ENCODE measurements at places on chromosomes 1 and 21.

DNA sequence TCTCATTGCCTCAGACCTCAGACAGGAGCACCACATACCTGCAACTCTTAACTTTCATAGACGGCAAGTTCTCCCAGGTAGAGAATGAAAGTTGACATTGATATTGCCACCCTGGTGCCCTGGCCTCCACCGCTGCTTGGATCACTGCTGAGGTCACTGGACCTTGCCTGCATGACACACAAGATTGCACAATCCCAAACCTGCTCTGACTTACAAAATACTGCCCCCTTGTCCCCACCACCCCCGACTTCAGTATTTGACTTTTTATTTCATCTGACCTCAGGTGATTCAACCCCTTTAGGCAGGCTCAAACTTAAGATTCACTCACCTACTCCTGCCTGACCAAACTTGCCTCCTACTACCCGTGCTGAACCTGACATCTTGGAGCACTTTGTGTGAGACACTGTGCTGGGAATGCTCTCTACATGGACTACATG lies 43.1 kb upstream of the S1PR1 start:
- no peak for DNase-seq

DNA sequence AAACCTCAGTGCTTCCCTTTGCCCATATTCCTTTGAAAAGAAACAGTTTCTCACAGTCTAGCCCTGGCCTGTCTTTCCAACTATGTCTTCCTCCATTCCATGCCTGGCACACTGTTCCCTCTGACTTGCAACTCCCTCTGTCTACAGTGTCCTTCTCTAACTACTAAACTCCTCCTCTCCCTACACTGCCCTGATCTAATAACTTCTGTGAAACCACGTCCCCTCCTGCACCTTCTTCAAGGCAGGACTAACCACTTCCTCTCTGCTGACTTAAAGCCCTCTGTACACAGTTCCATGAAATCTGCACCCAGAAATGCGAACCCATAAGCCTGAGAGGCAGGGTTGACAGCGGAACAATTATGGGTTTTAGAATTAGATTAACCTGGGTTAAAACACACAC lies 62.2 kb upstream of the ATP1B1 start:
- DNase-seq: no peak

- DNase-seq: no peak
Observed at GRCh38 chr1:25031966-25032667, 102.0 kb upstream of the RUNX3 start.

DNA sequence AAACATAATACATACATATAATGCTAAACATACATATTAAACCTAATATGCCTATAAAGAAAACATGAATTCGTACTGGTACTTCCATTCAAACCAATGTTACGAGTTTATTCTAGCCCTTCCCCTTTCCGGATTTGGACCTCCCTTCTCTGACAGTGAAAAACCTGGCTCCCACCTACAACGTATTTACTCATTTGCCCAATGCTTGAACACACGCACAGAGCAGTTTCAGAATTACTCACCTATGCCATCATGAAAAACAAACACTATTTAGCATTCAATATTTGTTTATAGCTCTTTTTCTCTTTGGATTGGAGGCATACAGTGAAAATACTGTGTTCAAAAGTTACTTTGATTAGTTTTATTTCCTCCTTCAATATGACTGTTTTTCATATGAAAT lies 204.4 kb downstream of the LMX1A start:
- no peak for DNase-seq

- DNase-seq: no peak
Observed at GRCh38 chr1:150118716-150119115, 31.0 kb upstream of the PLEKHO1 start.

- no peak for DNase-seq
Observed at GRCh38 chr1:151134396-151134795, 12.0 kb downstream of the SEMA6C start.

DNA sequence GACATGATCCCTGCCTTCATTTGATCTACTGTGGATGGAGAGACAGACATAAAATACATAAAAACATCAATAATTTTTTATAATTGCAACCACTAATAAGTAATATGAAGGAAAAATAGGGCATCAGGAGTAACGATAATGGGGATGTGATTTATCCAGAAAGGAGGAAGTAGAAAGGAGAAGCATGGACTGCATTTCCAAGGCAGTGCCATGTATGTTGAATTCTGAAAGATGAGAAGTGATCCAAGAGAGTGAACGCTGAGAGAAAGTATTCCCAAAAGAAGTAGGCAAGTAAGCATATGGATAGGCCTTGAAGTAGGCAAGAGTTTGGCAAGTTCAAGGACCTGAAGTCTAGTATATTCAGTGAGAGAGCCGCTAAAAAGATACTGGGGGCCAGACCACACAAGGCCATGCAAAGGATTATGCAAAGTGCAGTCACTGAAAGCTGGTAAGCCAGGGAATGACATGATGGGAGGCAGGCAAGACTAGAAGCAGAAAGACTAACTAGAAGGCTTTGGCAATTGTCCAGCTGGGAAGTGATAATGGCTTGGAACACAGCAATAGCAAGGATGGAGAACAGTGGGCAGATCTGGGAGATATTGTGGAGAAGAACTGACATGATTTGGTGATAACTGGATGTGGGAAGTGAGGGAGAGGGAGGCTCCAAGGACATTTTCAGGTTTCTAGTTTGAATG lies 85.9 kb downstream of the TM2D1 start:
- no peak for DNase-seq

DNA sequence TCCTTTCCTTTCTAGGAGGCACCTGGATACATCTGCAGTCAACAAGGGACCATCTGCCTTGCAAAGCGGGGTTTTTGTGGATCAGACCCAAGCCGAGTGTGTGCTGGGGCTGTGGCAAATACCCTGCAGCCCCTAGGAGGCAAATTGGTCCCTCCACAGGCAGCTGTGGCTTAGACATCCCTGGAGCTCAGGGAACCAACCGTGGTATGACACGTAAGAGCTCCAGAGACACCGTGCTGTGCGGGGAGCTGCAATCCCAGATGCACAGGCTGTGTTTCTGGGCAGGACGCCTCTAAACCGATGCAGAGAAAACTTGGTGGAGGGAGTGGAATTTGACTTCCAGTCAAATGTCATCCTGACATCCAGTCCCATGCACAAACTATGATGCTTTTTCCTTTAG lies 141.5 kb downstream of the KAZN start:
- DNase-seq: no peak

GRCh38 chr1:116139592-116140134 lies 28.5 kb downstream of the MAB21L3 start:
- DNase-seq: no peak

DNA sequence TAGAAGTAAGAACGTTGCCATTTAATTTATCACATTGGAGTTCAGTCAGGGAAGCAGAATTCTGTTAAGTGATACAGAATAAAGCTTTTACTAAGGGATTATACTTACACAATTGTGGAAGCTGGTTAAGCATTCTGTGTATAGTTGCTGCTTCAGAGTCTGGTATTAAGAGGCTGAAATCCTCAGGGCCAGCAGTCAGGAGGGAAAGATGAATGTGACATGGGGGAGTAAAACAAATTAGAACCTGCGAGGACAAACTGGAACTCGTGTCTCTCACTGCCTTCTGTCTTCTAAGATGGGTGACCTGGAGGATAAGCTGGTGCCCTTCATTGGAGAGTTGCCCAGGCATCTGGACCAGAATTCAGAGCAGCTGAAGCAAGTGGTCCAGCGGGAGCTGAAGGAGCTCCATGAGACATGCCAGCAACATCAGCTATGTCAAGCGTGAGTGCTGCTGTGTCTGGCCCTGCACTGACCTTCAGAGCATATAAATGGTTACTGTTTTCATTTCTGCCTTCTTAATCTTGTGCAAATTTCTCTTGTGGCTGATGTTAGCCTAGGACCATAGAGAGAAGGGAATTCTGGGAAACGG lies 23.0 kb downstream of the MARK1 start:
- DNase-seq: no peak

- no peak for DNase-seq
Observed at GRCh38 chr1:203512517-203512847, 18.5 kb downstream of the OPTC start.

GRCh38 chr1:73727036-73727435 lies 470.9 kb downstream of the LRRIQ3 start:
- DNase-seq: no peak

- no peak for DNase-seq
Observed at GRCh38 chr1:218813237-218813636, 360.4 kb upstream of the LYPLAL1 start.

GRCh38 chr1:155873860-155874259 lies 14.5 kb downstream of the SYT11 start:
- no peak for DNase-seq

GRCh38 chr1:107529511-107530149 lies 388.8 kb downstream of the NTNG1 start:
- no peak for DNase-seq

DNA sequence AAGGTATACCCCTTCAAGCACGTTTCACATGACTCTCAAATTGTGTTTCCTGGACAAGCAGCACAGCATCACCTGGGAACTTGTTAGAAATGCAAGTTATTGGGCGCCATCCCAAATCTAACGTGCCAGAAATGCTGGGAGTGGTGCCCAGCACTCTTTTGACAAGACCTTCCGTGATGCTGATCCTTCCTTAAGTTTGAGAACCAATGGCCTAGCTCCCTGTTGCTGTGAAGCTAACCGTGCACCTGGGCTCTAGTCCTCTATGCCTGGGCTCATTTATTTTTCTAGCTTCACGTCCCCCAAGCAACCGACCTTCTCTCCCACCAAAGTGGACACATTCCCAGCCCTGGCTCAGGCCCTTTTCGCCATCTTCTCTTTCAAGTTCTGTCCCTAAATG lies 4.3 kb downstream of the BEST4 start:
- DNase-seq: no peak

DNA sequence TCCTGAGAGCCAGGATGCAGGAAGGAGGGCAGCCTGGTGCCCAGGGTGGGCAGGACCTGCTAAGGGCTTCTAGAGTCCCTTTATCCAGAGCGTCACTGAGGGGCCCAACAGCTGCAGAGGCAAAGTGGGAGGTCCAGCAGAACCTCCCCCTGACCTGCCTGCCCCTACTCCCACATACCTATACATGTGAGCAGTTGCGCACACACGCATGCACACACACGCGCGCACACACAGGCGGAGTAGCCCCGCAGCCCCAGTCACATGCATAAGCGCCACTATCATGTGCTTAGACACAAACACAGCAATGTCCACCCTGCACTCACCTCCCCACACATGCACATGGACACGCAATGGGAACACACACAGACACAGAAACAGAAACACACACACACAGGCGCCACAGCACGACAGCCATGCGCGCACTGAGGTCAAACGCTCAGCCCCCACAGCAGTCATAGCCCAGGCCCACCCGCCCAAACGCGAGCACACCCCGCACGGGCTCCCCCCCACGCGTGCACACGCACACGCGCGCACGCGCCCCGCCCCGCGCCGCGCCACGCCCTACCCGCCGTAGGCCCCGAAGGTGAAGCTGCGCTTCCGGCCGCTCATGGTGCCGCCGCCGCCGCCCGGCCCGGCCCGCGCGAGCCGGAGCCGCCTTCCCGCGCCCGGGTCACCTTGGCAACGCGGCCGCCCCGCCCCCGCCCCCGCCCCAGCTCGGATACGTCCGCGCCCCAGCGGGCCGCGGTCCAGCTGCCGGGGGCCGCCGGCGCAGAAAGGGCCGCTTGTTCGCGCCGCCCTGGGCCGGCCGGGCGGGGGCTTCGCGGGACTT lies 17.7 kb downstream of the RAP1GAP start:
- no peak for DNase-seq

- DNase-seq: no peak
Observed at GRCh38 chr1:73947009-73947408, 251.0 kb downstream of the LRRIQ3 start.

GRCh38 chr1:45018599-45019230 lies 6.7 kb downstream of the UROD start:
- DNase-seq: no peak

GRCh38 chr1:240610636-240611035 lies 1.3 kb downstream of the GREM2 start:
- DNase-seq: no peak

- no peak for DNase-seq
Observed at GRCh38 chr1:53342735-53343470, 15.0 kb upstream of the LRP8 start.

DNA sequence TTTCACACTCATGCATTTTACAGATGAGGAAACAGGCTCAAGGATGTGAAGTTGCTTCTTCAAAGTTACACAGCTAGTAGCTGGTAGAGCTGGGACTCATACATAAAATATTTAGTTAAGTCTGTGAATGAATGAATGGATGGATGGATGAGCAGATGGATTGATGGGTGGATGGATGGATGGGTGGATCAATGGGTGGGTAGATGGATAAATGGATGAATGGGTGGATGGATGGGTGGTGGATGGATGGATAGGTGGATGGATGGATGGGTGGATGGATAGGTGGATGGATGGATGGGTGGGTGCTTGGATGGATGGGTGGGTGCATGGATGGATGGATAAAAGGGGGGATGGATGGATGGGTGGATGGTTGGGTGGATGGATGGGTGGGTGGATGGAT lies 240.9 kb downstream of the GRIK3 start:
- no peak for DNase-seq

- DNase-seq: no peak
Observed at GRCh38 chr1:157584503-157584902, 13.4 kb downstream of the FCRL4 start.

DNA sequence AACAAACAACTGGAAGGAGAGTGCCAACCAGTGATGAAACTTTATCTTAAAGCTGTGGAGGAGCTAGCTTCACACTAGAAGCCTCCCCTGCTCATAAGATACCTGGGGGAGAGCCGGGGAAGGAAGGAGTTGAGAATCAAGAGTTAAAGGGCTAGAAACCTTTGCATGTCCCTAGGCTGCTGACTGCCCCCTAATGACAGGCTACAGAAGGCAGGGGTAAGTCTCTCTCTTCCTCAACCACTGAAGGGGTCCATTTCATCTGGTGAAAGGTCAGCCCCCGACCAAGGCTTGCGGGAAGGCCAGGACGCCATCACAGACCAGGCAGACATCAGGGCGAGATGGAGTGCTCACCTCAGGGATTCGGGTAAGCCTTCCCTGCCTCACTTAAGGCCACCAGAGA lies 65.6 kb upstream of the GRHL3 start:
- no peak for DNase-seq

GRCh38 chr1:173532237-173532636 lies 55.1 kb downstream of the PRDX6 start:
- DNase-seq: no peak

- DNase-seq: peak; percentile 23
Observed at GRCh38 chr1:27634177-27634984, 604 bp downstream of the FGR start.

- no peak for DNase-seq
Observed at GRCh38 chr1:4076346-4076745, 176.3 kb upstream of the C1orf174 start.

GRCh38 chr1:70706381-70707037 lies 295.4 kb downstream of the CTH start:
- no peak for DNase-seq

- no peak for DNase-seq
Observed at GRCh38 chr1:48555271-48555670, 83.3 kb upstream of the SPATA6 start.

- DNase-seq: no peak
Observed at GRCh38 chr1:46136711-46137110, 4.3 kb upstream of the PIK3R3 start.

- no peak for DNase-seq
Observed at GRCh38 chr1:236281198-236281653, 532 bp downstream of the ERO1B start.

GRCh38 chr1:17186216-17186909 lies 18.6 kb upstream of the PADI1 start:
- no peak for DNase-seq

Data from stimulated activated CD8-positive, alpha-beta memory T cell treated with anti-CD3 and anti-CD28 coated beads, Interleukin-7, amount 100 ng/mL, for 1 hour (primary cell).